Stimulated activated CD4-positive, alpha-beta T cell treated with anti-CD3 and anti-CD28 coated beads, Interleukin-15, amount 100 ng/mL, for 24 hours (primary cell): ENCODE measurements at places on chromosomes 3 and 15.
A peak's percentile ranks its signal among the peaks of the same experiment; 100 is the strongest.

DNA sequence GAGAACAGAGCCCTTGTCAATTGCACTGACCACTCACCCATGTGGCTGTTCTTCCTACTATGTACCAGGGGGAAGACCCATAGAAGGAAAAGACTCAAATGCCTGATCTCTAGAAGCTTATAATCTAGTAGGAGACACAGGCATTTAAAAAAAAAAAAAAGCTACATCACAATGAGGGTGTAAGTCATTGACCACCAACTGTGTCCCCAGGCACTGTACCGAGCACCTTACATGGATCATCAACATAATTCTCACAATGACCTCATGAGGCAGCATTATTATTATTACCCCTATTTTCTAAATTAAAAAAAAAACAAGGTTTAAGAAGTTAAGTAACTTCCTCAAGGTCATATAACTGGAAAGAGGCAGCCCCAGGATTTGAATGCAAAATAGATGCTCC is 247.4 kb downstream of the SHOX2 start:
- DNase-seq = no peak

DNA sequence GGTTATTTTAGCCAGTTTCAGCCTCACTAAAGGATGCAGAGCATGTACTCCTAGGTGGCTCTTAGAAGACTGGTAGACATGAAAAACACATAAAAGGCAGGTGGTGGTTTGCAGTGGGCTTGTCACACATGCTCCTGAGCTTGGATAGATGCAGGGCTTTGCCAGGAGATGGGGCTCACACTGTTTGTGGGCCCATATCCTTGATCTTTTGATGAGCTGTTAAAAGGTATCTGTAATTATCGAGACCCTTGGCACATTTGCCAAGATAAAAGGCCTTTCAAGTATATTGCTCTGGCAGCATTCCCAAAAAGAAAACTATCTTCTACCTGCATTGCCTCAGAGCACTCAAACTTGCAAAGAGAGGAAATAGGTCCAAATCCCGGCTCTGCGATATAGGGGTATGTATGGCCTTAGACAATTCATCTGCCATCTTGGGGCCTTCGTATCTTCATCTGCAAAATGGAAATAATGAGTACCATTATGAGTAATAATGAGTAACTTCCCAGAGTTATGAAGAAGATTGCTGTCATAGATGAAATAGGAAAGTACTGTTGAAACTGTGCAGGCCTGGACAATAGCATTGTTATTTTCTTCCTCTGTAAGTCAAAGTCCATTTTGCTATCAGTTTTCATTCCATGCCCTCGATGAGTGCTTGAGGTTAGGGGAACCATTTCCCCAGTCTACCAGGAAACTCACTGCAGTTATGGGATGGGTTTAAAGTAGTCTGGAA is 172.7 kb downstream of the SYNPR start:
- no peak for DNase-seq

DNA sequence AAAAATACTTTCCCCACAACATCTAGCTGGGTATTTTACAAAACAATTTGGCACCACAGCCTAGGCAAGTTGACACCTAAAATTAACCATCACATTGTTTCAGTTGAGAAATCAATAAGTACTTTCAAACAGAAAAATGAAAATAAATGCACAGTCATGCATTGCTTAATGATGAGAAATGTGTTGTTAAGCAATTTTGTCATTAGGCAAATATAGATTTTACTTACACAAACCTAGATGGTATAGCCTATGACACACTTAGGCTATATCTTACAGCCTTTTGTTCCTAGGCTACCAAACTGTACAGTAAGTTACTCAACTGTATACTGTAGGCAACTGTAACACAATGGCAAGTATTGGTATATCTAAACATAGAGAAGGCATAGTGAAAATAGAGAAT is 608.6 kb upstream of the BCHE start:
- no peak for DNase-seq

DNA sequence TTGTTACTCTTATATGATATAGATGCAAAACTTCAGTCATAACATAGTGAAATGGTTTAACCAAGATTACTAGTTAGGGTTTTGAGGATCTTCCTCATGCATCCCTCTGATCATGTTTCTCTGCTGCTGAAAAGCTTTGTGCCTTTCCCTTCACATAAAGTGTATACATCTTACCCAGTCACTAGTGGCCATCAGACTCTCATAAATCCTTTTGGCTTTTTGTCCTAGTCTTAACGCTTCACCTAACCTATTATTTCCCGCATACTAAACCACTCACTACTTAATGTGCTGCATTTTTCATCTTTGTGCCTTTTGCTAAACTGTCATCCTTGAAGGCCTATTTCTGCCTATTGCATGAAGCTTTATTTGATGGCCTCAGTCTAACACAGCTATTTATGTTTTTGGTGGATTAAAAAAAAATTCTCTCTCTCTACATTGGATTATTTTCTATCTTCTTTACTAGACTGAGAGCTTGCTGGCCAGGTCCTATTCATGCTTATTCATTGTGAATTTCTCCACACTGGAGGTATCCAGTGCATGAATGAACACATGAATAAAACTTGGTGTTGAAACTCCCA is 717.6 kb upstream of the GOLIM4 start:
- no peak for DNase-seq

GRCh38 chr15:92451225-92451825 is 57.6 kb downstream of the ST8SIA2 start:
- no peak for DNase-seq

GRCh38 chr15:58988006-58988785 is 733 bp downstream of the RNF111 start:
- peak; percentile 74 for DNase-seq

GRCh38 chr3:98460220-98460619 is 2.8 kb upstream of the OR5K1 start:
- no peak for DNase-seq

DNA sequence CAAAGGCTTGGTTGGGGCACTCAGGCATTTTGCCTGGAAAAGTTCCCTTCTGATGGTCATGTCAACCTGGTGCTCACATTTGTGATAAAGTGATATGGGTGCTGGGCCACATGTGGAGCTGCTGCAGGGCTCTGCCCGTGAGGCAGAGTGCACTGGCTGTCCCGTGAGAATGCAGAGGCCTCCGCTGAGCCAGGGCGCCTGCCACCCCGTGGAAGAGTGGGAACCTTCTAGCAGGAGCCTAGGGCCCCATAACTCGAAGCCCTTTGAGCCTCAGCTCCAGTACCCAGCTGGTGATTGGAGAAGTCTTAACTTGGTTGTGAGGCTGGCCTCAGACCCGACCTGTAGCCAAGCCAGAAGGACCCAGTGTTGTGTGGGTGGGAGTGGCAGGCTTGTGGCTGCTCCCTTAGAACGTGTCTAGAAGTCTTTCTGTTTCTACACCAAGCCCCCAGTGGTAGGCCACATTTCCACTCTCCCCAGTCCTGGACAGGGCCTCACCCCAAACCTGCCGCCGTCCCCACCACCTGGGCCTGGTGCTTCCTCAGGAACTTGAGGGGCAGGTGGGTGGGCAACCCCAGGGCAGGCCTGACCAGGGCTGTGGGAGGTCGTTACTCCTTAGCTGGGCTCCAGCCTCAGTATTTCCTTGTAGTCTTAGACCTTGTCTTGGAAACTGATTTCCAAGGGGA is 19.7 kb downstream of the SEC61A1 start:
- DNase-seq = no peak

GRCh38 chr15:64948916-64949315 is 37.2 kb downstream of the ANKDD1A start:
- no peak for DNase-seq
